ENCODE measurements at places on chromosomes 13 and 19.

- no peak for DNase-seq
Measured at GRCh38 chr19:42323473-42323851, 2.0 kb upstream of the MEGF8 start.

- no peak for DNase-seq
Measured at GRCh38 chr19:3646336-3647092, 19.9 kb upstream of the CACTIN start.

- no peak for DNase-seq
Measured at GRCh38 chr19:43430142-43430710, 15.5 kb downstream of the TEX101 start.

GRCh38 chr13:60431108-60431700, 34.2 kb downstream of the TDRD3 start:
- DNase-seq, result peak; percentile 41

- no peak for DNase-seq
Measured at GRCh38 chr13:100039740-100040139, 49.2 kb upstream of the PCCA start.

DNA sequence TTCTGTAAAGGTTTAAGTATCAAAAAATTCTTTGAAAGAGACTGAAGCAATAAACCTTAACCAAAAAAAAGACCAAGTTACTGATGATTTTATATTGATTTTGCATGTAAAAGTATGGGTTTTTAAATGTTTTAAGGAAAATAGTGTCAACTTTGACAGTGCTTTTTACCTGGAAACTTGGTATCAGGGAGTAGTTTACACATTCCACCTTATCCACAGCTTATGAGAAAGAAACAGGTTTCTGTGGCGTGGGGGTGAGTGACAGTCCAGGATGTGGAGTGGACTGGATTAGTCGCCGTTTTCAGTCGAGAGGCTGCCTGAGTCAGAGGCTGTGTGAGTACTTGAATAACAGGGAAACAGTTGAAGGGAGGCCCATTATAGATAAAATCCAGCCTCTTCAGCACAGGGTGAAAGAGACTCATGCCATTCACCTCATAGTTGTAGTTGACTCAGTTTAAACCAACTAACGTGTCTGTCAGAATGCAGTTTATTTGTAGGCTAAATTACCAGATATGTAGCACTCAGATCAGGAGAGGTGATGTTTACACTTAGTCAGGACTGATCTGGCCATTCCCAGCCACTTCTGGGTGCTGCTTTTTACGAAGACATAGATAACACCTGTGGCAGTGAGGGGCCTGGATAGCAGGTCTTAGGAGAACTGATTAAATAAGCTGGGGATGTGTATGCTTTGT, 595 bp upstream of the GPR183 start:
- no peak for DNase-seq

- peak; percentile 41 for DNase-seq
Measured at GRCh38 chr13:78032132-78032531, 113.5 kb upstream of the EDNRB start.

DNA sequence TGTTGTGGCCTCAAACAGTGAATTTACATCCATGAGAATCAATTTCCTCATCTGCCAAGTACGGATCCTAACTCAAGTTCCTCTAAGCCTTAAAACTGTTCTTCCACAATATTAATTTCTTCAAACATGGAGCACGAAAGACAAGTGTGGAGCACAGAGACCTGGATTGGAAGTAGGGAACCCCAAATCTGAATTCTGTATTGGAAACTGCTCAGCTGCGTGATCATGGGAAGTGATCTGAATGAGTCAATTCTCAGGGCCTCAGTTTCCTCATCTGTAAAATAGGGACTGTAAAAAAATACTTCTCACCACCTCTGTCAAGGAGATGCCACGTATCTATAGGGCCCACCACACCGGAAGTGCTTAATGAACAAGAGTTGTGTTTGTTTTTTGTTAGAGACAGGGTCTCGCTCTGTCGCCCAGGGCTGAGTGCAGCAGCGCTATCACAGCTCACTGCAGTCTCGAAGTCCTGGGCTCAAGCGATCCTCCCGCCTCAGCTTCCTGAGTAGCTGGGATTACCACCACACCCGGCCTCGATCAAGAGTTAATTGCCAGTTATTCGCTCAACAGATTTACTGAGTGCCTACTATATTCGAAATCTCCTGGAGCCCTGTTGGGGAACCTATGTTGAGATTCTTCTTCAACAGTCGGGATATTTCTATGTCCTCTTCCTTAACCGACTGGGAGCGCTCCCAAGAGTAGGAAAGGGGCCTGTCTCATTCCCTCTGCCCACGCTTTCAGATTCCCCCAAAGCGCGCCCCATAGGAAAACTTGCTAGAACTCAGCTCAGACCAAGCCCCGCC, 1.6 kb downstream of the SERTAD3 start:
- DNase-seq, result no peak

DNA sequence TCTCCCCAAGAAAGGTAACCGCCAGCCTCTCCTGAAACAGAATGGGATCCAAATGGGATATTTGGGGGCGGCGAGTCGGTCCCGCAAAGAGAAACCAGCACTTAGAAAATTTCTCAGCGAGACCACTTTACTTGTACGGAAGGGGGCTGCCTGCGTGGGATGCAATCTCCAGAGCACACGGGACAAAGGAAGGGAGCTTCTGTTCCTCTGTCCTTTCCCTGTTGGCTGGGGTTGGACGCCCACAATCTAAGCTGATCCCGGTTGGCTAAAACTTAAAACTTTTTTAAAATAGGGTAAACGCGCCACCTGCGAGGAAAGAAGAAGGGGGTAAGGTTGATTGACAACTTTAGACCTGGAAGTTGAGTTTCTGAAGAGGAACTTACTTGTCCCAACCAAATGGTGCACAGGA, 826 bp upstream of the BSG start:
- peak; percentile 44 for DNase-seq

- no peak for DNase-seq
Measured at GRCh38 chr13:41459432-41460073, 2.2 kb downstream of the RGCC start.

DNA sequence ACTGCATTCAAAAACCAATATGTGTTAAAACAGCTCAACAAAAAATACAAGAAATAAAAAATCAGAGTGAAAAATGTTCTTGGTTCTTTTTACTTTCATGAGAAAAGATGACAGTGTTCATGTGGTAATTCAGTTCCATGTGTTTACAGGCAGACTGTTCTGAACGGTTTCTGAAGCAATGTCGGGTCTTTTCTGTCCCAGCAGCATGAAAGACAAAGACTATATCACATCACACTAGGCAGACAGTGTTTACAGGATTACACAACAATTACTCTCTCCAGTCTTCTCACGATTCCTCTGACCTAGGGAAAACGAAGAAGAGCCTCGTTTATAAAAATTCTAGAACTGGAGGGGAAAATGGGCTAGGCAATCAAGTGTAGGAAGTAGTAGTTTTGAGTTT, 83.4 kb downstream of the UBL3 start:
- DNase-seq, result no peak

- no peak for DNase-seq
Measured at GRCh38 chr19:58058467-58058866, 615 bp upstream of the ZNF135 start.

DNA sequence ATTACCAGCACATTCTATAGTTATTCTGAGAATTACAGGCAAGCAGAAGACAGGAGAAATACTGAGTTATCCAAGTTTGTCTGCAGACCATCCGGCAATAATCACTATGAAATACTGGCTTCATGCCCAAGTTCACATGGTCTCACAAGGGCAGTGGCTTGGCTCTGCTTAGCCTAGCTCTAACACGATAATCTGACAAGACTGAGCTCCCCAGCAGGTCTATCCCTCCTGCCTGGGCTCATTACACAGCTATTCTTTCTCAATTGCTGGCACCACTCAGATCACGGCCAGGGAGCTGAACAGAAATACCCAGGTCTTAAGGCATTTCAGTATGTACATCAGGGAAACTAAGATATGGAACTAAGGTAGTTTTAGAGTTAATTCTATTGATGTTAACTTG, 361.6 kb upstream of the PCDH20 start:
- DNase-seq, result peak; percentile 9

- DNase-seq, result no peak
Measured at GRCh38 chr19:33440682-33441081, 67.2 kb downstream of the CEBPG start.

GRCh38 chr13:29503041-29503837, 92.2 kb downstream of the SLC7A1 start:
- no peak for DNase-seq

DNA sequence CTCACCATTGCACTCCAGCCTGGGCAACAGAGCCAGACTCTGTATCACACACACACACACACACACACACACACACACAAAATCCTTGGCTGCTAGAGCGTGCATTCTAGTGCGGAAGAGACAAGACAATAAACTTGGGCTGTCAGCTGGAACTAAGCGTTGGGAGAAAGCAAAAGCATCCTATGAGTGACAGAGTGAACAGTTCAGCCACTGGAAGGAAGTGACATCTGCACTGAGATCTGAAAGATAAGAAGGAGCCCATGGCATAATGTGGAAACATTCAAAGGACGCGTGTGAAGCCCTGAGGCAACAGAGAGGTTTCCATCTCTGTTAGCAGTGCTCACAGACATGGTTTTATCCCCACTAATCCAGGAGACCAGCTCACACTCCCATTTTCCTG, 3.5 kb upstream of the SLC1A5 start:
- peak; percentile 7 for DNase-seq

DNA sequence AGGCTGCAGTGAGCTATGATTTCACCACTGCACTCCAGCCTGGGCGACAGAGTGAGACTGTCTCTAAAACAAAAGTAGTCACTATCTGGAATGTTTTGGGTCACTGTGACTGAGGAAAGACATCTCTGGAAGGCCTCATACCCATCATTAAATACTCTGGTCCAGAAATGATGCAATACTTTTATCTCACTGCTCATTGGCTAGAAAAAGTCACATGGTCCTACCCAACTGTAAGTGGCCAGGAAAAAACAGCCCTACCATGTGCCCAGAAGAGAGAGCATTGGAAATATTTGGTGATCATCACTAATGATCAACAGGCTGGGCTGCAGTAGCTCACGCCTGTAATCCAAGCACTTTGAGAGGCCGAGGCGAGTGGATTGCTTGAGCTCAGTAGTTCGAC, 29.8 kb downstream of the PNPLA6 start:
- DNase-seq, result no peak

- no peak for DNase-seq
Measured at GRCh38 chr19:57506163-57506562, 6.4 kb downstream of the ZNF773 start.

DNA sequence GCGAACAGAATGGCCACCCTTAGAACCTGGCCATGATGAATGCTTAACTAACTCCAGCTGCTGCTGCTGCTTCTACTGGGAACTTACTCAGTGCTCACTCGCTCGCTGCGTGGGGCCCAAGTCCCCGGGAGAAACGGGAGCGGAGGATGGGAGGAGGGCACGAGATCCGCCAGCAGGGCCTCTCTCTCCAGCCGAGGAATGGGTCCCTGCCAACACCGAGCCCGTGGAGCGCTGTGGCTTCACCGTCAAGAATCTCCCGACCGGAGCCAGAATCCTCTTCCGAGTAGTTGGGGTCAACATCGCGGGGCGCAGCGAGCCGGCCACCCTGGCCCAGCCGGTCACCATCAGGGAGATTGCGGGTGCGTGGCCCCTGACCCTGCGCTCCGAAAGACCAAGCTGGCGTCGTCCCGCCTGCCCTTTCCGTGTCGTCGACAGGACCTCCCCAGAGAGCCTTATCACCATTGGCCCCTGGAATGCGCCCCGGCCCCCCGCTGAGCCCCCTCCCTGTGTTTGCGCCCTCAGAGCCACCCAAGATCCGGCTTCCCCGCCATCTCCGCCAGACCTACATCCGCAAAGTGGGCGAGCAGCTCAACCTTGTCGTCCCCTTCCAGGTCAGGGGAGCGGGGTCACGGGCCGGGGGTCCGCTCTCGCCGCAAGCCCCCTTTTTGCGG, 17.8 kb upstream of the EMC10 start:
- DNase-seq, result no peak

- no peak for DNase-seq
Measured at GRCh38 chr13:30712536-30713532, 22.5 kb upstream of the ALOX5AP start.

DNA sequence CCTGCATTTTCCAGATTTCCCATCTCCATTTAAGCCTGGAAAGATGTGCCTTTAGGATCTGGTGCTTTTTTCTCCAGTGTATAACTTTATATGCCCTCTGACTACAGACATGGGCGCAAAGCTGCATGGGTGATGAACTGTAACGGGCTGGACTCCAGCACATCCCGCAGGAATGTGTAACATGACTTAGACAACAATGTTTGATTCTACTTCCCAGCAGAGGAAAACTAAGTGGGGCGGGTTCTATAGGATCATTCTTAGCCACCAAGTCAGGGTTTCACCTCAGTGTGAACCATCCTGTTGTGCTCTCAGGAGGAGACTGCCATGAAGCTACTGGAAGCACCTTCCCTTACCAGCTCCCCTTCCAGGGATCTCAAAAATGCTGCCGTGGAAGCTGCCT, 93.2 kb upstream of the SERP2 start:
- DNase-seq, result no peak
